Vein endothelial cell (primary cell): ENCODE measurements at places on chromosomes 7 and 10. TPM values are rescaled to one million over a fixed set of nuclear protein-coding genes. Genes with fewer than 3 reads are reported as not detected.

PON1 gene
- not detected in 2 replicates for total RNA-seq

NMT2 gene
- total RNA-seq = 77.2 and 101 TPM in 2 replicates

CPXM2 gene
- 0.65 and 3.8 TPM in 2 replicates for total RNA-seq

REEP3 gene
- 52.3 and 73.4 TPM in 2 replicates for total RNA-seq

CFAP69 gene
- 2.6 and 3.6 TPM in 2 replicates for total RNA-seq

MMRN2 gene
- total RNA-seq = 262 and 371 TPM in 2 replicates

ACTR3C gene
- 0.67 and 2.0 TPM in 2 replicates for total RNA-seq

DPCD gene
- total RNA-seq = 25.2 and 29.4 TPM in 2 replicates

OGA gene
- 92.7 and 107 TPM in 2 replicates for total RNA-seq

BZW2 gene
- 130 and 166 TPM in 2 replicates for total RNA-seq
